ENCODE measurements at places on chromosomes 7 and 10.

- DNase-seq, result no peak
Measured at GRCh38 chr10:392705-393037, 257.4 kb downstream of the ZMYND11 start.

- DNase-seq, result no peak
Measured at GRCh38 chr7:107043921-107044346, 571 bp upstream of the PRKAR2B start.

DNA sequence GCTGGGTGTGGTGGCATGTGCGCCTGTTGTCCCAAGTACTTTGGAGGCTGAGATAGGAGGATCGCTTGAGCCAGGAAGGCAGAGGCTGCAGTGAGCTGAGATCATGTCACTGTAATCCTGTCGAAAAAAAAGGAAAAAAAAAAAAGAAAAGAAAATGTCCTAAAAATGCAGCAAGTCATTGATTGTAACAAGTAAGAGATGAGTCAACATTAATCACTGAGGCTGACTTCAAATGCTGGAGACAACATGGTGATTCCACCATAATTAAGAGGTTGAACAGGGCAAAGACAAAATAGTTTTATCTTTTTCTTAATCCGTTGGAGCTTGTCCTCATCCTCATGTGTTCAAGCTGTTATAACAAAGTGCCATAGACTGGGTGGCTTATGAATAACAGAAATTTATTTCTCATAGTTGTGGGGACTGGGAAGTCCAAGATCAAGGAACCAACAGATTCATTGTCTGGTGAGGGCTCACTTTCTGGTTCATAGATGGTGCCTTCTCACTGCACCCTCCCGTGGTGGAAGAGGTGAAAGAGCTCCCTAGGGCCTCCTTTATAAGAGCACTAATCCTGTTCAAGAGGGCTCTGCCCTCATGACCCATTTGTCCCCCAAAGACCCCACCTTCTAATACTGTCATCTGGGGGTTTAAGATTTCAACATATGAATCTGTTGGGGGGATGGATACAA lies 60.3 kb downstream of the TBXAS1 start:
- peak; percentile 83 for DNase-seq

DNA sequence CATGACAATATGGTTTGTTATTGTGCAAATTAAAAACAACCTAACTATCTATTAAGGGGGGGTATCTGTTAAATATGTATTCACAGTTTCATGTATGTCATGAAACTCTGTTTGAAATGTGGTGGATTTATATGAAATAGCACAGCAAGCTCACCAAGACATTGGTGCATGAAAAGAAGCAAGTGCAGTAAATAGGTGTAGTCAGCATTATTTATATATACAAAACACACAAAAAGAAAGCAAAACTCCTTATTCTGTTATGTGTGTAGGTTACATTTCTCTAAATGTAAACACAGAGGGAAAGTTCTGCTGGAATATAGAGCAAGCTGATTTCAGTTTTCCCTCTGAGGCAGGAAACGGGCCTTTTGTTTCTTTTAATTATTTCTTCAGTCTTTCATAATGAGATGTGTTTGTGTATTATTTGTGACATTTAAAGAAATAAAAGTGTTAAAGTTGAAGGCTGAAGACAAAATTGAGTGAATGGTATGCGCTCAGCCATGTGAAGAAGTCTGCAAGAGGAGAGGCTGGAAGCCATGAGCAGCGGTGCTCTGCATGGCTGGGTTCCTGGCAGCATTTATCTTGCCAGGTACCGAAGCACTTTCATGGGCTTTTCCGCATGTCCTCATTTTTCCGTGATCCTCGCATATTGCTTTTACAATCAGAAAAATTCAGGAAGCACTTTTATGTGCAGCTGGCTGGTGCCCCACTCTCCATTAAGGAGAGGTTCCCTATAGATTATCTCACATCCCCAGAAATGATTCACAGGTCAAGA lies 38.5 kb downstream of the GRID1 start:
- DNase-seq, result no peak

- no peak for DNase-seq
Measured at GRCh38 chr7:149743476-149744255, 29.7 kb downstream of the ZNF467 start.

- DNase-seq, result no peak
Measured at GRCh38 chr10:96613576-96613975, 26.8 kb upstream of the TM9SF3 start.

DNA sequence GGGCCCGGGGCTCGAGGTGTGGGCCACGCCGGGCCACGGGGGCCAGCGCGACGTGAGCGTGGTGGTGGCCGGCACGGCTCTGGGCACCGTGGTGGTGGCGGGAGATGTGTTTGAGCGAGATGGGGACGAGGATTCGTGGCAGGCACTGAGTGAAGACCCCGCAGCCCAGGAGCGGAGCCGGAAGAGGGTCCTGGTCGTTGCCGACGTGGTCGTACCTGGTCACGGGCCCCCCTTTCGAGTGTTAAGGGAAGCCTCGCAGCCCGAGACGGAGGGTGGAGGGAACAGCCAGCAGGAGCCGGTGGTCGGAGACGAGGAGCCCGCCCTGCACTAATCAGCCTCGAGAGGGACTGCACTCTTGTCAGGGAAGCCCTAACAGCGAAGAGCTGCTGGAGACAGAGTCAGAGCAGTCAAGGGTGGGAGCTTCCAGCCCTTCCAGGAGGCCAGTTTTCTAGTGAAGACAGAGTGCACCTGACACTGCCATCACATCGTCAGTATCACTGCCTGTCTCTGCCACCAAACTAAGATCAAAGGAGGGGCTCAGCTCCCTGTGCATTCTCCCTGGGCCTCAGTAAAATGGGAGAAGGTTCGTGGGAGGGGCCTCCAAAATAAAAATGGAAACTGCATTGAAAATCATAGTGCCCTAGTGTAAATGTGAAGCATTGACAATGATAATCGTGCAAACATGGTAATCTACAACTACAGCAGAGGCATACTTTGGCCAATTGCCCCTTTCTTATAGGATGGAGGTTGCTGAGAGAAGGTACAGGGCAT lies 1.3 kb downstream of the MBLAC1 start:
- DNase-seq, result peak; percentile 66

- DNase-seq, result no peak
Measured at GRCh38 chr7:38542156-38542555, 89.0 kb downstream of the AMPH start.

DNA sequence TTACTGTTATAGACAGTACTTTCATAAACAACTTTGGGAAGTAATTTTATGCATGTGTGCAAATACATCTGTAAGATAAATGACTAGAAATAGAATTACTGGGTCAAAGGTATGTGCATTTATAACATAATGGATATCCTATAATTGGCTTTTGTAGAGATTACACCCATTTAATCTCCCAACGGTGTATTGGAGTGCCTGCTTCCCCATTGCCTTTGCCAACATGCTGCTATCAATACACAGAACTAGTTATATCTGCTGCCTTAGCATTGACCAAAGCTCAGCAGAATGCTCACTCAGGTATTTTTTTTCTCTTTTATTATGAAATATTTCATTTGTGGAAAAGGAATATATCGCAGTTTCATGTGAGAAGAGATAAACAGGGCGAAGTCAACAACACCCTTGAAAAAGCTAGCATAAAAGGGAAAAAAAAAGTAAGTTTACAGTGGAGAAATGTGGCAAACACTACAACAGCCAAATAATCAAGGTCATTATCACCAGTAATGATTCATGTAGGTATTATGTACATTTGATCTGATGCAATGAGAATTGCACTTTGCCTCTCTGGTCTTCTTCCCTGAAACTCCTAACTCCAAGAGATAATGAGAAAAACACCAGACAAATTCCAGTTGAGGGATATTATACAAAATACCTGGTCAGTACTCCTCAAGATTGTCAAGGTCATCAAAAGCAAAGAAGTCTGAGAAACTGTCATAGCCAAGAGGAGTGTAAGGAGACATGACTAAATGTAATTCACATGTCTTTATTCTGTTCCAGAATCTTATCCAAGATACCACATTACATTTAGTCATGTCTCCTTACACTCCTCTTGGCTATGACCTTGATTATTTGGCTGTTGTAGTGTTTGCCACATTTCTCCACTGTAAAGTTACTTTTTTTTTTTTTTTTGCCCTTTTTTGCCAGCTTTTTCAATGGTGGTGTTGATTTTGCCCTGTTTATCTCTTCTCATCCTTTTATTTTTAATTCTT lies 36.8 kb downstream of the MARCHF5 start:
- DNase-seq, result no peak

DNA sequence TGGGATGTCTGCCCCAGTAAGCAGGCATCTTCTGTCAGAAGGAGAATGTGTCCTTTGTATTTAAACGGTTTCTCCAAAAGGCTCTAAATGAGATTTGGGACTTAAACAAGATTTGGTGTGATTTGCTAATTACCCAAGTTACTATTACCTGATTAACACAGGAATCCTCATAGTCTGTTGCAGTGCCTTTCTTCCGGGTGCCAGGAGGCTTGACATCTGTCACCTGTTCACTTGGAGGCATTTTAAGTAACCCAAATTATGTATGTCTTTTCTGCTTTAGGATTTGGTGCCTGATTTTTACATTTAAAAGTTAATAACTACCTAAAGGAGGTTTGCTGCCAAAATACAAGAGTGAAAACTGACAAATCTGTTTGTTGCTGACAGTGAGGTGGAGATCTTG lies 587.9 kb upstream of the GALNT17 start:
- DNase-seq, result no peak

DNA sequence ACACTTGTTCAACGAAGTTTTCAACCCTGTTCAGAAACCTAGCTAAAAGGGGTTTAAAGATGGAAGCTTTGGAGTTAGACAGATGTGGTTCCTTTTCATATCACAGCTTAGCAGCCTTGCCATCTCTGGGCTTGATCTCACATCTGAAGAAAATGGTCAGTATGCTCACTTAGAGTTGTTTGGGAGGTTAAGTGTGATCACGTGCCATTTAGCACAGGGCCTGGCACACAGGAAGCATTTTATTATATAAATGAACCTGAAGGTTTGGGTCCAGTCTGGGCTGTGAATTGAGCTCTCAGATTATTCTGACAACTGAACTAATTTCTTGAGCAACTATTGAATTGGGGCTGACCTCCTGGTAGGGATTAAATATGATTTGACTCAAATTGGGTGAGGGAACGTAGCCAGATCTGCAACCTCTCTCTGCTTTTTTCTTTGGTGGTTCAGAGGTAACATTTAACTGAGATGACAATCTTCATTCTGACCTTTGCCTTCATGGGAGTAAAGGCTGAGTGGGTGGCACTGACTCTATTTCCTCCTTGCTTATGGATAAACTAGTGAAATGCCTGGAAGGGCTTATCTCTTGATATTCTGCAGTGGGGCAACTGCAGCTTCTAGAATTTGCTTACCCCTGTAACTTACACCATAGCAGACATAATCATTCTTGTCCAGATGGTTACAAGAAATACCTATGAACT lies 10.2 kb upstream of the HKDC1 start:
- DNase-seq, result no peak

DNA sequence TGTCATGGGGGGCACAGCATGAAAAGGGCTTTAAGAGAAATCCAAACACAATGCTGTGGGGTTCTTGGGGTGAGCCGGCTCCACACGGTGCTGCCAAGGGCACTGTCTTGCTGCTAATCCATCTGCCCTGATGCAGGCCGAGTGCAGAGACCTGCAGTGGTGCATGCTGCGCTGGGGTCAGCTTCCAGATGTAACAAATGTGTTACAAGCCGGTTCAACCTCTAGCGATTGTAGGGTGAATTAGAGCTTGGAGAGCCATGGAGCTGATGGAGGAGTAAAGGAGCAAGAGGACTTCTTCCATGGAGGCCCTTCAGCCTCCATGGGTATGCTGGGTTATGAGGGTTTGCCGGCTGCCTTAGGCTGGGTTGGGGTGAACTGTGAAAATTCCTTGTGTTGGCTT lies 402.3 kb downstream of the TYW1 start:
- DNase-seq, result no peak

GRCh38 chr7:30351286-30351685 lies 66.9 kb downstream of the ZNRF2 start:
- DNase-seq, result no peak

DNA sequence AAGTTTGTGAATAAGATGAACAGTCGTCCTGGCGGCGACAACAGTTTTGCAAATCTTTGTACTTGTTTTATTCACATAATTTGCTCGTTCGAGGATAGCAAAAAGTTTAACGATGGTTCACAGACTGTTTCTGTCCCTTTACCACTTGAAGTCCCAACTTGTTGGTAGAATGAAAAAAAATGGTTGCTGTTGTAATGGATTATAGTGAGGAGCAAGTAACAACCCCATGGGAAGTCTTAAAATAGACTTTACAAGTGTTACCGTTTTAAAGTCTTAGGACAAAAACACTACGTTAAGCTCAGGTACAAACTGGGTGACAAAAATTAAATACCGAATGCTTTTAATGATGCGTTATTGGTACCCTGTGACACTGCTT lies 589 bp downstream of the LSM8 start:
- DNase-seq, result peak; percentile 53

DNA sequence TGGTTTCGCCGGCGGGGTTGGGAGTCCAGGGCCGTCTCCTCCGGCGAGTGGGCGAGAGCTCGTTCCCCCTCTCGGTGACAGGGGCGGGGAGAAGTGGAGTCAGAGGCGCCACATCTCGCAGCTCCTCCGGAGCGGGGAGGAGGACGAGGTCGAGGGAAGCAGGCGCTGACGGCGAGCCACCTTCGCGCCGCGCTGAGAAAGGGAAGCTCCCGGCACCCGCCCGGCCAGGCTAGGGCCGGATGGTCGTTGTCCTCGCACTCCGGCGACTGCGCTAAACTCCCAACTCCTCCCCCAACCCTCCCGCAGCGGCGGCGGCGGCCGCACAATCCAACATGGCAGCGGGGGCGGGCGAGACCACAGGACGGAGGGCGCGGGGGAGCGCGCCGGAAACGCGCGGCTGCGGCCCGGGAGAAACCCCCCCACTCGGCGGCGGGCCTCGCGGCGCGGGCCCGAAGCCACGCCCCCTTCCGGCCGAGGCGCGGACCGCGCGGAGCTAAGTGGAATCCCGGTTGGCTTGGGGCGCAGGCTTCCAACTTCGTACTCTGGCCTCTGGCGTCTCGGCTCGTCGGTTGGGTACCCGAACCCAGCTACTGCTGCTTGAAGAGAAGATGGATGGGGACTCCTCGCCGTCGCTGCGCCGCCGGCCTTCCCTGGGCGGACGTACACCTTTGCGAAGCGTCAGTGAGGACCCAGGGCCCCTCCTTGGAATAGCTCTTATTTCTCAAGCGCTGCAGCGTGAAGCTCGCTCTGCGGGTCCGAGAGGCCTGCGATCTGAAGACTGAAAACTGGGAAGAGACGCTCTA lies at the start of gene WASL:
Gene WASL (minus strand): TSS at position 270 of the 803 bp plus-strand sequence. CDS start 269 bp downstream, at position 1.
- DNase-seq, result peak; percentile 93

DNA sequence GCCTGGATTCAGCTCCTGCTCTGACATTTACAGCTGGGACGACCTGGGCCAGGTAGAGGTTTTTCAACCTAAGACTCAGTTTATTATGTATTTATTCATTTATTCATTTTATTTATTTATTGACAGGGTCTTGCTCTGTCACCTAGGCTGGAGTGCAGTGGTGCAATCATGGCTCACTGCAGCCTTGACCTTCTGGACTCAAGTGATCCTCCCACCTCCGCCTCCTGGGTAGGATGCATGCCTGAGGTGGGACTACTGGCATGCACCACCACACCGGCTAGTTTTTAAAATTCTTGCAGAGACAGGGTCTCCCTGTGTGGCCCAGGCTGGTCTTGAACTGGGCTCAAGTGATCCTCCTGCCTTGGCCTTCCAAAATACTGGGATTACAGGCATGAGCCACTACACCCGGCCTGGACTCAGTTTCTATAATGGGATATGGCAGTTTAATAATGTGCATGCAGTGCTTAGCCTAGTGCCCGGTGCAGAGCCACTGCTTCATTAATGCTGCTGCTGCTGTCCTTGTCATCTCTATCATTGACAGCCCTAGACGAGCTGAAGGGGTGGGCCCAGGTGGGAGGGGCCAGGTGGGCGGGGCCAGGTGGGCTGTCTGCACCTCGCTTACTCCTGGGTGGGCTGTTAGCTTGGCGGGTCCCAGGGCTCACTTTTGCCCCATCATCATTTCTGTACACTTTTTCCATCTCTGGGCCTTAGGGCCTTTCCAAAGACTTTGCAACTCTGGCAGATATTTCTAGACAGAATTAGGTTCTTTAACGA lies 92.6 kb downstream of the LHPP start:
- DNase-seq, result no peak

All from RKO (cell line).